ENCODE measurements at places on chromosomes 3 and 15.

GRCh38 chr15:75030424-75030823 lies 7.0 kb downstream of the PPCDC start:
- DNase-seq = no peak

DNA sequence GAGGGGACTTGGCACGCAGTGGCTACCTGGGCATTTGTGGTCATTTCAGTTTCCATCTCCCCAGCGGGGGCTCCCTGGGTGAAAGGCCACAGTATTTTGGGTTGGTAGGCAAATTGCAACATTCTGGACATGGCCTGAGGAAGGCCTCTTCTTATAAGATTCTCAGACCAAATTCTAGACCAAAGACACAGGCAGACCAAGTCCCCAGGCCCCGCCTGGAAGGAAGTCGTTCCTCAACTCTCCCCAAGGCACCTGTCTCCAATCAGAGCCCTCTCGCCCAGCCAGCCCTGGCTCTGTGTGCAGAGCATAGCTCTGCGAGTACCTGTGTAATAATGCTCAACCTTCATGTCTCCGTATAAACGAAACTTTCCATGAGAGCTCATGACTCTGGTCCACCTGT lies 53.1 kb downstream of the GRIP2 start:
- DNase-seq = peak; percentile 34

DNA sequence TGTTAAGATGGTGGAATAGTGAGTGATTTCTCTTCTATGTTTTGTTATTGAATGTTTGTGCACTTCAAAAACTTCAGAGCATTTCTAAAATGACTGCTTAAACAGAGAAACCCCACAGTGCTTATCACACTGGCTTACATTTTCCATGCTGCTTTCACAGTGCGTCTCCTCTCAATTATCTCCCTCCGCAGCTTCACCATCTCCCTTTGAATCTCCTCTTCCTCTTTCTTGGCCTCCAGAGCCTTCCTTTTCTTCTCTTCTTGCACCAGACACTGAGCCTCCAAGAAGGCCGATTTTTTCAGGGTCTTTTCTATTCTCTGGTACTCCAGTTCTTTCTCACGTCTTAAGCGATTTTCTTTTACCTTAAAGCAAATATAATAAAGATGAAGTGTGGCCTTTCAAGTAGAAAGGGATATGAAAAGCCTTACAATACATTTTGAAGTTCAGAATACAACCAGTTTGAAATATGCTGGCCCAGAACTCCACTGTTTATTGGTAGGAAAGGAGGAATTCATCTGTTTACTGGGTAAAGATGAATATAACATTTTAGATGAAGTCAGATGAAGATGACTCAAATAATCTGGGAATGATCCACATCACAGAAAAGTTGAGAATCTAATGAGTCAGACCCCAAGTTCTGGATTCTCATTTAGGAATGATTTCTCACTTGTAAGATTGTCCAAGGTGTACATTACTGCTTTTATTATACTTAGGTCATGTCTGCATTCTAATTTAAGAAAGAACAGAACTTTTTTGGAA lies 21.4 kb downstream of the CCDC191 start:
- DNase-seq = no peak

DNA sequence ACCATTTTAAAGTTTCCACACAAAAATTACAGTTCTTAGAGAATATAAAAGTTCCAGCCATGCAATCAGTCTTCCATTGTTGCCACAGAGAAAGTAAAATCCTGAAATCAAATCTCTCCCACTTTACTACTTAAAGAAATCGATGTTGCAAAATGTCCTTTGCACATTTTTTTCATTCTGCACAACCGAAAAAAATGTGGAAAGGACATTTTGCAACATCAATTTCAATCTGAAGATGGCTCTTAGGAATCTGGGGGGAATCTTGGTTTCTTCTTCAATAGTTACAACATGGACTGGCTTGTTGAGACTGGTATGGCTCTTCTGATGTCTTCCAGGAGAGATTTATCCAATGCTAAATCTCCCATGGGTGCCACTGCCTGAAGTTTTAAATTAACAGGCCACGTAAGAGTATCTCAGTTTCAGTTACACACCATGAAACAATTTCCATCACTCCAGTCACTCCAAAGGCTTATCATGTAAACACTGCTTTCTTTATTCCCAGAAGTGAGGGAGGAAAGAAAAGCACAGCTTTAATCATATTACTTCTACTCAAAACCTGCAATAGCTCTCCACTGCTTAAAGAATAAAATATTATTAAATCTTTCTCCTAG lies 55.8 kb upstream of the CTNNB1 start:
- DNase-seq = no peak

Data from pancreas (tissue), 10 donors.